ENCODE measurements at places on chromosomes 4 and X.

DNA sequence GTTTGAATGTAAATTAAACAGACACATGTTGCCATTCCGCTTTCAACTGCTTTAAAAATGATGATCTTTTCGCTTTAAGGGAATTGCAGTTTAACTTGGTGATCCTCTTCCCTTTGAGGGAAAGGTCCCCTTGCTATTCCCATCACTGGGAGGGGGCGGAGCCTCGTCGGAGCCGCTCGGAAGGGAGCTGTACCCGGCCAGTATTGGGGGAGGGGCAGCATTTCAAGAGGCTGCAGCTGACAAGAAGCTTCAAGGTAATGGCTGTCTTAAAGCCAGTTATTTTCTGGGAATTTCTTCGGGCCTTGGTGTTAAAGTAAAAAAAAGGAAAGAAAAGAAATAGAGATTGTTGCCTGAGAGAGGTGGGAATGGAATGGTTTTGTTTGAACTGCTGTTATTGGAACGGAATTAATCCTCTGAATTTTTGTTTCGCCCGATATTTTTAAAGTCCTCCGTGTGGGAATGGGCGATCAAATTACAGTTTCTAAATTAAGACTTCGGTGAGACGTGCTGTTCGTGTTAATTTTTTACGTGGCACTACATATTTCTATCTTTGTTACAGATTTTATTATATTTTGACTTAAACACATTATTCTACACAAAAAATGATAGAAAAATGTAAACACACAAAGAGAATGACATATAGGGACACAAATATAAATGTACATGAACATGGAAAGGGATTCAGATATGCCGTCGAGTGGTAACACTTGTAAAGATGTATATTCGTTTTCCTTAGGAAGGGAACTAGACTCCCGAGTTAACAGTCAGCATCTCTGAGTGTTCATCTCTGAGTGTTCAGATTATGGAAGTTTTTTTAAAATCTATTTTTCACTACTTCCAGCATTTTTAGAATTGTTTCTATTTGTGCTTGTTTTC lies 9.2 kb downstream of the PWWP3B start:
- DNase-seq, result peak; percentile 8

GRCh38 chr4:176611381-176611780 lies 181.3 kb downstream of the VEGFC start:
- DNase-seq, result no peak

GRCh38 chr4:52628543-52628942 lies 30.6 kb downstream of the USP46 start:
- no peak for DNase-seq

- DNase-seq, result no peak
These were observed 16.1 kb downstream of the HADH start for GRCh38 chr4:108005807-108006206.

DNA sequence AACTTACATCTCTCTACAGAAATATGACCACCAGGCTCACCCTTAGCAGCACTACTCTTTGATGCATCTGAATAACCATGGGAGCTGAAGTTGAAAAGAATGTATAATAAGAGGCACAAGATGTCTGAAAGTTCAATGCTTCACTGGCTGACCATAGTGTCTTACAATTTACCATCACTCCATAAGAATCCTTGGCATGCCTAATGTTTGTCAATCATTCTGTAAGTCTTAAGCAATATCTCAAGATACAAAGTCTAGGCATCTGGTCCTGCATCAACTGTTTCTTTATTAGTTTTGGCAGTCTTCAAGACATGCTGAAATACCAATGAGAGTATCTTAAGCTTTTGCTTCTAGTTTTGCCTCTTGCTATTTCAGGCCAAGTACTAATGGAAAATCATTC lies 755.5 kb downstream of the STIM2 start:
- DNase-seq, result no peak

Data from C1 segment of cervical spinal cord (tissue), 14 donors.